ENCODE measurements at places on chromosomes 4 and X.

DNA sequence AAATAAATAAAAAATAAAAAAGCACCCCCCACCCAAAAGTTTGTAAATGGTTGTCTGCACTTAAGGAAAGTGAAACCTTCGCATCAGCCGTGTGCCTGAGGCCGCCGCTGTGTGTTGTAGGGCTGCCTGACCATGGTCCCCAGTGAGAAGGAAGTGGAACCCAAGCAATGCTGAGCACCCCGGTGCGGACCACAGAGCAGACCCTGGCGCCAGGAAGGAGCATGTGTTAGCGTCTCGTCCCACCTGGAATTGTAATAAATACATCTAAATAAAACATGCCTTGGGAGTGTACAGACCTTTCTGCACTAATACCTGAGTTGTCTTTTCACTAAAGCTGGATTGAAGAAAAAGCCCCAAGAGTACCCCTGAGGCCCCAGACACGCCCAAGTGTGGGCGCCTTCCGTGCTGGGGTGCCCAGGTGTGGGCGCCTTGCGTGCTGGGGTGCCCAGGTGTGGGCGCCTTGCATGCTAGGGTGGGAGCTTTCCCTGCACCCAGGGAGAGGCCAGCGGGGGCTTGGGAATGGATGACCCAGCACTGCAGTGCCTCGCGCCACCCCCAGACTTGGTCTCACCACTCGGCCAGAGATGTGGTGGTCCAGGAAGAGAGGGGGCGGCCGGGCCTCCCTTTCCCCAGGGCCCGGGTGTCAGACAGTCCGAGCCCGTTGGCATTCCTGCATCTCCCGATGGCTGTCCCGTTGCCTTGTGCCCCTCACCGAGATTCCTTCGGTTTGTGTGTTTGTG, 33.7 kb downstream of the HTT-AS start:
- no peak for DNase-seq

- DNase-seq = no peak
Observed at GRCh38 chr4:177410566-177410965, 31.7 kb downstream of the AGA start.

DNA sequence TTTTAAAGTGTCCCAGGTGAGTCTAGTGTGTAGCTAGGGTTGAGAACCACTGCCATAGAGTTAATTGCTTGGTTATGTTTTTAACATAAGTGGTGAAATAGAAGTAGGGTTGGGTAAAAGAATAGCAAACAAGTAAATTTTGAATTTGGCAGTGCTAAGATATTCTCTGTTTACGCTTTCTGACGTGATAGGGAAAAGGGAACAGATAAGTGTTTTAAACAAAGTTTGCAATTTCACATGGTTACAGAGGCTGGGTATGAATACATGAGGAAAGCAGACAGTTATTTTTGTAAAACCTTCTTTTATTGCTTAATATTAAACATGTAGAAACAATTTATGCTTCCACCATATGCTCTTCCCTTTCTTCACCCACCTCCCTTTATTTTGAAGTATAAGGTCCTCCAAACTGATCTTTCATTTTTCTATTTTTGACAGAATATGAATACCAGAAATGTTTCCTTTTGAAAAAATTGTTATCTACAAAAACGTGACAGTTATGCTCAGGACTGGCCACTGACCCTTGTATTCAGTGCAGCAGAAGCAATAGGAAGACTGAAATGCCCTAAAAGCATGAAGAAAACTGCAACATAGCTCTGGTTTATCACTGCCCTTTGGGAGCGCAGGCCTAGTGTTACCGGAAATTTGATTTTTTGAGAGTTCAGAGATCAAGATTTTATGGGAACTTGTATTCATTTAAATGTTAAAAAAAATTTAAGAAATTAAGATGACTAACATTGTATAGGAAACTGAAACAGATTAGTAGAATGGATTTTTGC, 214.4 kb upstream of the ARSJ start:
- no peak for DNase-seq

- no peak for DNase-seq
Observed at GRCh38 chr4:23654791-23655190, 235.1 kb downstream of the PPARGC1A start.

DNA sequence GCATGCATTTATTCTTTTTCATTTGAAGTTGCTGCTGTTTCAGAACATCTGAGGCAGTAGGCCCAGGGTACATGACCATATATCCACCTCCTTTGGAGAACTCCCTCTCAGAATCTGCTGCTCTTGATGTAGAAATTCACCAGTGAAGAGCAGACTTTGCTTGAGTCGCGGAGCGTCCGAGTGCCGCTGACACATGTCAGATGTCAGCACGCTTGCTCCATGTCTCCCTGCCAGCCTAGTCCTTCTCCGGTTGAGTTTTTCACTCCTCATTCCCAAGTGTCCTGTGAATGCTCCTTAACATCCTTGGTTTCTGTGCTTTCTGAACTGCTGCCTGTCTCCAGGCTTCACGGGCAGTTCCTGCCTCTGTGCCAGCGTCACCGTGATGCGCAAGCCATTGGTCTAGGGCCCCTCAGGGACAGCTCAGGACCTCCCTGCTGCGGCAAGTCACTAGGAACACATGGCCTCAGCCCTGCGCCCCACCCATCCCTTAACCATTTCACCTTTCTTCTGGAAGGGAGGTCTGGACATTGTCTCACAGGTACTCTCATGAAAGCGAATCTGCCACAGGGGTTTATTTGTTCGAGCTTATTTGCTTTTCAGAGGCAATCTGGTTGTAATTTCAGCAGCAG, 93.1 kb upstream of the RBPJ start:
- DNase-seq = no peak

DNA sequence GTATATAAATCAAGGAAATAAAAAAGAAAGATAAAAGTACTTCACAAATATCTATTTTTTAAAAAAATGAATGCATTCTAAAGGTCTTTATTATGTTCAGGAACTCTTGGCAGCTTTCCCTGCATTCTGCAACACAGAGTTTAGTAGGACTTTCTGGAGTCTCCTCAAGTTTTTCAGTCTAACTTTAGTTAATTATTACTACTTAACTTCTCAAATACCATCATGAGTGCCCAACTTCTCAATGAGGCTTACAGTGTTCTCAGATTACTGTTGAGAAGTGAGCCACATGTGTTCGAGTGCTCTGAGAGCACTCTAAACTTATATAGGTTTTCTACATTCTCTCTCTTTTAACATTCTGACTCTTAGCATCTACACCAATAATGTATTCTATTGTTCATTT, 1852.9 kb upstream of the PCDH10 start:
- no peak for DNase-seq

DNA sequence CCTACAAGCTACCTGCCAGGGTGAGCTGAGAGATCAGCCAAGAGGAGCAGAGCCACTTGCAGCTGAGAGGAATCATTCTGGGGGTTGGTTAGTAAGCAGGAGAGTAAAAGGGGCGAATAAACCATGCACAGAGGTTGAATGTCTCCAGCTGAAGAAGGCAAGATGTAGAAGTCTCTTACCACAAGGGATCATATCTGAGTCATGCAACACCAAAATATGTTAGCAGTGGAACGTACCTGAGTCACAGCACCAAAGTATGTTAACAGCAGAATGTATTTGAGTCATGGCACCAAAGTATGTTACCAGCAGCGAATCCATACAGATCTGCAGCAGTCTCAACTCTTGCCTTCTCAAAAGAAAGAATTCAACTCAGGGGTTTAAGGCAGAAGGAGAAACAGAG, 29.9 kb downstream of the C4orf51 start:
- DNase-seq = no peak

- DNase-seq = no peak
Observed at GRCh38 chrX:109990582-109991276, 12.2 kb upstream of the TMEM164 start.

- DNase-seq = no peak
Observed at GRCh38 chr4:87420276-87420830, 2.0 kb upstream of the NUDT9 start.

DNA sequence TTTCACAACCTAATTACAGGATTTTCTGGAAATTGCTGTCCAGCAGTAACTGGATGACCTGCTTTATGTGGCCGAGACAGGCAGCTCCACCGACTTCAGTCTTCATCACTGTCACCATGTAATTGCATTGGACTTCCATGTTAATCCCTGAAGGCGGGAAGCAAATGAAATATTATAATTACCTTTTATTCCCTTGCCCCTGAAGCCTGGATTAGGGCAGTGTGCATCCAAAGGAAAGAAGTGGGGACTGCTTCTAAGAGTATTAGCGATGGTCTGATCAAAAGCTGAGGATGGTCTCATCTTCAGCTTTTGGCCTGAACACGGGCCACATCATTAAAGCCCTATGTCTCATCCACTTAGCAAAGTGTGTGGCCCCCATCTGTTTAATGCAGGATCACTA, 311.6 kb upstream of the GALNT7 start:
- DNase-seq = no peak

GRCh38 chrX:17552044-17552650, 177.1 kb downstream of the NHS start:
- DNase-seq = no peak

DNA sequence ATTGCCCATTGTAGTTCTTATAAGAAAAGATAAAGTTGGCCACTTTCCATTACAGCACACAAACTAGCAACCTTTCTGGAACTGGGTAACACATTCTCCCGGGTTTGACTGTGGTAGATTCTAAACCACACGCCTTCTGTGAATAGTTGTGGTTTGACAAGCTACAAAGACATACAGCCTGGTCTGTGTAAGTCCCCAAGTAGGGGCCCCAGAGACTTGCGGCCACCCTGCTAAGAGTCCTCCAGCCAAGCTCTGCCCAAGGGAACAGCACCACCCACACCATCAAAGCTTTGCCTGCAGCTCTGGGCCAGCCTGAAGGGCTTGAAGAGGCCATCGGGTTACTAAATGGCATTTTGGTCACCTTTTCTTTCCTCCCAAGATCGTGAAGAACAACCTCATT, 203.4 kb downstream of the MAML3 start:
- no peak for DNase-seq

- DNase-seq = no peak
Observed at GRCh38 chr4:138185859-138186645, 56.1 kb downstream of the SLC7A11 start.

DNA sequence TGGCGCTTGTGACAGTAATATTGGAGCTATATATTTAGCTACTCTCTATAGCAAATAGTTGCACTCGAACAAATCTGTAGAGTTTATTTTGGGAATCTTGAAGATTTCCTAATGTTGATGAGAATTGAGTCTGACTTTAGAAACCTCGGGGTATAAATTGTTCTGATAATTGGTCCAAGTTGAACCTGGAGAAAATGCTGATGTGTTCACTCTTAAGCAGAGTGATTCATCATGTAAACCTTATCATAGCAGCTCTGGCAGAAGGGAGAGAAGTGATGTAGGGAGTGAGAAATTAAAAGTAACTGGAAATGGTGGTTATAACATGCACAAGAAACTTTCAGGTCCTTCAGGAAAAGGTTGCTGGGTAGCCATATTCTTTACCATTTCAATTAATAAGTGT, 16.4 kb upstream of the SLC4A4 start:
- no peak for DNase-seq

GRCh38 chr4:37073226-37073840, 171.2 kb upstream of the NWD2 start:
- DNase-seq = no peak

- no peak for DNase-seq
Observed at GRCh38 chr4:54731552-54731951, 73.8 kb downstream of the KIT start.

DNA sequence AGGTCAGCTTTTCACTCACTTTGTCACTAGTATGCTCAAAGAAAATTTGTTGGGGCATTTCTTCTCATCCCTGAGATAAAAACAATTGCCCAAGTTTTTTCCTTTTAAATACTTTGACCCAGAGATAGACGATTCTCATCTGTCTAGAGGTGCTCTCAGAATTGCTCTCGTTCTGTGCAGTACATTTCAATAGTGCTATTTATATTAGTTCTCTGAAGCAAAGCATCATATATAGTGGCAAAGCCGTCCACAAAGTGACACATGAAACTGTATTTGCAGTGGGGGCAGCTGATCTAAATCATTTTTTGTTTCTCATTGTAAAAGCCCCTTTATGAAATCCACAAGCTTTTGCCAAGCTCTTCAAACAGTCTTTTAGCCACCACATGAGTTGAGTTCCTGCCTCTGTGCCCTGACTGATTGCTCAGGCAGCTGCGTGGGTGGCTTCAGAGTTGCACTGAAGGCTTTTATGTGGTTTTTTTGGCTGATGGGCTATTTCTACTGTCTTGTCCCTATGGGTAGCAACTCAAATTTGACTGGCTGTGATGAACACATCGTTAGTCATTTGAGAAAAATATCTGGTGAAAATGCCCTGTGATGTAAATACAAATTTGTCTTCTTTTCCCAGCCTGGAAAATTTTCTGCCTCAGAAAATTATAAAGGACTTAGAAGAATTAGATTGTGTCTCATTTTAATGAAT, 119.1 kb upstream of the OTUD4 start:
- DNase-seq = peak; percentile 8

- DNase-seq = no peak
Observed at GRCh38 chrX:45196701-45197100, 4.0 kb downstream of the DIPK2B start.

DNA sequence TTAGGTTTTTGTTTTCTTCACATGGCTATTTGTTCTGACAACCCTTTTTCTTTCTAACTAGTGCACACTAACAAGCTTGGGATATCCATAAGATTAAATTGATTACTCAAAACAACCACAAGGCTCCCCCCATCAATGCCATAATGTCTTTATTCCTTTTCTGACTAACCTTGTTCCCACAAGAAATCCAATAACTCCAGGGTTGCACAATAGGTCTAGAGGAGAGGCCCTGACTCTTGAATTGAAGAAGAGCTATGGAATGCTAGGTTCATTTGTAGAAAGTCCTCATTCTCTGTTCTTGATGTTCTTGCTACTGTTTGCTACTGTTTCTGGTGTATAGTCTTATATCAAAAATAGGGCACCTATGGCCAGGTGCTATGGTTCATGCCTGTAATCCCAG, 71.0 kb downstream of the PRRG1 start:
- DNase-seq = no peak

DNA sequence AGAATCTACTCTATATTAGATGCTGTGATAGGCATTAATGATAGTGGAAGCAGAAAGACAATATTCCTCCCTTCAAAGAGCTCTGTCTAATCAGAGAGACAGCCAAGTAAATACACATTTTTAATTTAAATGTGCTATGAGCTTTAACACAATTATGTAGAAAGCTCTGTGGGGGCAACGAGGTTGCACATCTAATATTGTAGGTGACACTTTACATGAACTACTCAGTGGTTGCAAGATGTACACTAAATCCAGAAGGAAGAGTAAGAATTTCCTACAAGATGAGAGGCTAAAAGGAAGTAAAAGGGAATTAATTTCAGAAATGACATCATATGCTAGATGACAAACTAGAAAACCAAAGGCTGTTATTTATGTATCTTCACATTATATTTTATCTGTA, 120.9 kb downstream of the SPCS3 start:
- DNase-seq = no peak

GRCh38 chr4:110702326-110702725, 79.4 kb upstream of the PITX2 start:
- DNase-seq = no peak

- DNase-seq = no peak
Observed at GRCh38 chr4:13537011-13537831, 7.1 kb downstream of the NKX3-2 start.

- no peak for DNase-seq
Observed at GRCh38 chrX:31445542-31445941, 373.7 kb upstream of the FTHL17 start.

Data from stimulated activated CD8-positive, alpha-beta memory T cell treated with anti-CD3 and anti-CD28 coated beads, Interleukin-4, amount 100 ng/mL, for 1 hour (primary cell).